ENCODE measurements at places on chromosomes 2 and 18.

- DNase-seq, result no peak
These were observed 1.6 kb upstream of the ATP9B start for GRCh38 chr18:79067611-79068010.

- no peak for DNase-seq
These were observed 38.7 kb downstream of the KCNE4 start for GRCh38 chr2:223090540-223091235.

- DNase-seq, result no peak
These were observed 26.1 kb upstream of the ROCK2 start for GRCh38 chr2:11370377-11371091.

GRCh38 chr2:207734636-207735512 is 23.4 kb downstream of the CCNYL1 start:
- no peak for DNase-seq

DNA sequence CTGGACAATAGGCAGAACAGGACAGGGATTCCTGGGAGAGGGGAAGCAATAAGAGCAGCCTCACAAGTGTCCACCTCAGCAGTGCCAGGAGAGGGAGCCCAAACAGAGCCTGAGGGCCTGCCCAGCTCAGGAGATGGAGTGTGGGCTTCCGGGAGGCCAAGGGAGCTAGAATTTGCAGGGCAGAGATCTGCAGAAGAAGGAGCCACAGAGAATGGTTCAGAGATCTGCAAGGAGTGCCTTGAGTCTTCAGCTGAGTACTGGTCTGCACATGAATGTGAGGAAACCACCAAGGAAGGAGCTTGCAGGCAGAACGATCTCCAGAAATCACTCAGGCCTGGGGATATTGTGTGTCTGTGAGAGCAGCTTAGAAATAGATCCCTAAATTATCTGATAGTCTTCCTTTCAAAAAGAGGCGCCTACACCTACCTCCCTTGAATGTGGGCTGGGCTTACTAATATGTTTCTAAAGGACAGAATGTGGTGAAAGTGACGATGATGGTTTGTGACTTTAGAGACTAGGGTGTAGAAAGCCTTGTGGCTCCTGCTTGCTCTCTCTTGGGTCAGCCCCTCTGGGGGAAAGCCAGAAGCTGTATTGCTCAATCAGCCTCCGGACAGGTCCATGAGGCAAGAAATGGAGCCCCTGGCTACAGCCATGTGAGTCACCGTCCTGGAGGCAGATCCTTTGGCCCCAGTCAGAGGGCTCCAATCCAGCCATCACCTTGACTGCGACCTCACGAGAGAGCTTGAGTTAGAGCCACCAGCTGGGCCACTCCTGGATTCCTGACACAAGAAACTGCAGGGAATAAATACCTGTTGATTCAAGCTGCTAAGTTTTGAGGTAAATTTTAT is 7.6 kb upstream of the LPIN1 start:
- no peak for DNase-seq
